ENCODE measurements at places on chromosomes 1 and 21.

- DNase-seq: no peak
These were observed 10.2 kb upstream of the CAMK2N1 start for GRCh38 chr1:20496241-20496661.

GRCh38 chr1:25724966-25725365 lies 75.0 kb upstream of the SELENON start:
- no peak for DNase-seq

GRCh38 chr1:110897681-110898080 lies 24.7 kb downstream of the CD53 start:
- no peak for DNase-seq

- no peak for DNase-seq
These were observed 6.9 kb upstream of the RABGAP1L start for GRCh38 chr1:174152427-174152826.

DNA sequence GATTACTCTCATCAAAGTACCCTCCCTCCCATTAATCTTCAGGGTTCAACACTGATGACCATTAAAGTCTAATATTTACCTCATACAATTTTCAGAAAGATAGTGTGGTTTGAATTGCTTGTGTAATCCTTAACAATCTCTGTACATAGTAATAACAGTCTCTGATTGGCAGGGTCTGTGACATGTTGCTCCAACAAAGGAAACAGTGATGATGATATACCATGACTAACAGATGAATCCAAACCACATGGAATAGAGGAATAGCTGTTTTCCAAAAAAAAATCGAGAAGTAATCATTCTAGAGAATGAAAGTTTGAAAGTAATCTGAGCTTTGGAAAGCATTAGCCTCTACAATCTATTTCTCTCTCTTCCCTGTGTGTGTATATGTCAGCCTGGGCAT lies 610.1 kb upstream of the NEGR1 start:
- no peak for DNase-seq

DNA sequence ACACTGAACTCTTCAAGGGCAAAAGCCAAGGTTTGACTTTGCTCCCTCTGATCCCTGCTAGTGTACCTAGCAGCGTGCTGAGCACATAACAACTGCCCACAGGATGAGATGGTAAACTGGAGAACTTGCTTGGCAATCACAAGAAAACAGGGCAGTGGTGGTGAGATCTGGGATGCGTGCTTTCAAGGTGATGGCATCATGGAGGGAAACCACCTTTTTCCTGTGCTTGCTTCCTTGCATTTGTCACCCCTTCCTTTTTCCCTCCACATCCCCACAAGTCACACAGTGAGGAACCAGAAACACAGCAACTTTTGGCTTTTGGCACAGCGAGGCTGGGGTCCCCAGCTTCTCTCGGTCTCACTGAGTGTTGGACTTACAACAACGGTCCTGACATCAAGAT lies 31.4 kb upstream of the BECN2 start:
- DNase-seq: no peak

- DNase-seq: no peak
These were observed 18.4 kb upstream of the GNL2 start for GRCh38 chr1:37614105-37614504.

GRCh38 chr1:43381612-43382011 lies 8.0 kb downstream of the MED8 start:
- no peak for DNase-seq

DNA sequence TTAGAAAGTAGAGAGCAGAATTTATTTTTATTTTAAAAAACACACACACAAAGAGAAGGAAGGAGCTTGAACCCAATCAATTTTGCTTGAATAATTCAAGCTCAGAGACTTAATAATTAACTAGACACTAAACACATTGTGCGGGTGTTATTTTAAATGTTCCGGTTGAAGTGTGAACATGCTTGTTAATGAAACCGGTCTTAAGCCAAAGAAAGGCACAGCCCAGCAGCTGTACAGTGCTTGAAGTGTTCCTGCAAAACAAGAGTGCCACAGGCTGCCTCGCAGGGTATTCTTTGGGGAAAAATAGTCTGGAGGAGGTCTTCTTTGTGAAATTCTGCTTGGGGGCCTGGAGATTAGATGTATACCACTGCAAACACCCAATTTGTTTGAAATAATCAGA lies 2.2 kb upstream of the CDC42BPA start:
- DNase-seq: no peak

GRCh38 chr1:172647110-172647564 lies 11.8 kb upstream of the FASLG start:
- DNase-seq: no peak

DNA sequence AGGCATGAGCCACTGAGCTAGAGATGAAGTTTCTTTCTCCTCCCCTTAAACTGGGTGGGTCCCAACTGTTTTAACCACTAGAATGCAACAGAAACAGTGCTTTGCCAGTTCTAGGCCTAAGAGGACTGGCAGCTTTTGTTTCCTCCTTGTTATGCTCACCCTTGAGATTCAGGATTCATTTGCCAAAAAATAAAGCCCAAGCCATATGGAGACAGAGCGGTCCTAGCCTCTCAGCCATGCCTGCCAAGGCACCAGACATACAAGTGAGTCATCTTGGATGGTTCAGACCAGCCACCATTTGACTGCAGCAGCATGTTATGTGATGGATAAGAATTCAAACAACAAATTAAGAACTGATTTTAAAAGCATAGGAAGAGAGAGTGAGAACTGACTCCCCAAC lies 38.1 kb upstream of the STUM start:
- DNase-seq: no peak

GRCh38 chr1:245837718-245838117 lies 669.4 kb downstream of the SMYD3 start:
- no peak for DNase-seq

DNA sequence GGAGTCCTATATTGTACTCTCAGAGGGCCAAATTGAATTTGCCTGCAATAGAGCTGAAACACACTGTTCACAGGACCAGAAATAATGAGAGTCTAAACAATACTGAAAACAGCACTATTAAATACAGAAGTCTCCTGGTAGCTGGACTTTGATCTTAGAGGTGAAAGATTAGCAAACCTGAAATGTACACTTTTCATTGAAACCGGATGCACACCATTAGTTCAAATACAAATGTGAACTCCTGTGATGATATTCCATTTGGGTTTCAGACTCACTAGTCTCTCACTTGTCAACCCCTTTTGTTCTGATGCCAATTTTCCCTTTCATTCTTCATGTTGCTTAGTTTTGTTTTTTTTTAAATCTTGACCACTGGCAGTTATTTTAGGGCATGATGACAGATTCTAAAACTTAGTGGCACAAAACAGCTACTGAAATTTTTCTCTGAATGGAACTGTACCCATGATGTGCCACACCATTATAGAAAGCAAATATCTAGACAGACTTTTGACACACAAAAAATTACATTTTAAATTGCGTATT lies 5.9 kb upstream of the TNFSF4 start:
- no peak for DNase-seq

DNA sequence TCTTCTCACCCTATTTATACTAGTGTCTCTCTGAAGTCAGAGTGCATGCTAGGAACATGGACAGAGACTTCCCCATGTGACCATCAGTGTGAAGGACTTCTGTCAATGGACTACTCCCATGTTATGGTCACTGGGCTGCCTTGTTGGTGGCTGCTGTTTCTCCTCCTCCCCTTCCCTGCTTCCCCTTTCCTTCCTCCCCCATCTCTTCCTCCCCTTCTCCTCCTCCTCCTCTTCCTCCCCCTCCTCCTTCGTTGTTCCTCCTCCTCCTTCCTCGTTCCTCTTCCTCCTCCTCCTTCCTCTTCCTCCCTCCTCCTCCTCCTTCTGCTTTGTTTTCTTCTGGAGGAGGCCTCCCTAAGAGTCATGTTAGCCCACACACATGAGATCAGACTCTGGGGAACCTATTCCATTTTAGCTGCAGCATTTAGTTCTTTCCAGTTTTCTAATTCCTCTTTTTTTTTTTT lies 35.8 kb downstream of the IER5 start:
- no peak for DNase-seq

DNA sequence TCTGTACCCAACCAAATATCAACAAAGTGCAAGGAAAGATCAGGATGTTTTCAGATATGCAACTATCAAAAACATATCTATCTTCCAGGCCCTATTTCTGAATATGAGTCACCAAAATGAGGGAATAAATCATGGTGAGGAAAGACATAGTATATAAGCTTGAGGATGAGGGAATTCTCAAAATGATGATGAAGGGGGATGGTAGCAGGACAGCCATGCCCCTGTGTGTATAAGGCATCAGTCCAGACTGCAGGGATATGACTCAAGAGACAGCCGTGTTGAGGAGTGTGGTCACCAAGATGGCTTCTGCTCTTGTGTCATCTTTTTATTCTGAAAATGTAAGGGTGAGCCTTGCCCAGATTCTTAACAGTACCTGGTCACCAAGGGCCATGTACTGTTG lies 4.4 kb upstream of the WDR64 start:
- DNase-seq: no peak

- no peak for DNase-seq
These were observed 50.6 kb downstream of the CHML start for GRCh38 chr1:241589521-241589920.

DNA sequence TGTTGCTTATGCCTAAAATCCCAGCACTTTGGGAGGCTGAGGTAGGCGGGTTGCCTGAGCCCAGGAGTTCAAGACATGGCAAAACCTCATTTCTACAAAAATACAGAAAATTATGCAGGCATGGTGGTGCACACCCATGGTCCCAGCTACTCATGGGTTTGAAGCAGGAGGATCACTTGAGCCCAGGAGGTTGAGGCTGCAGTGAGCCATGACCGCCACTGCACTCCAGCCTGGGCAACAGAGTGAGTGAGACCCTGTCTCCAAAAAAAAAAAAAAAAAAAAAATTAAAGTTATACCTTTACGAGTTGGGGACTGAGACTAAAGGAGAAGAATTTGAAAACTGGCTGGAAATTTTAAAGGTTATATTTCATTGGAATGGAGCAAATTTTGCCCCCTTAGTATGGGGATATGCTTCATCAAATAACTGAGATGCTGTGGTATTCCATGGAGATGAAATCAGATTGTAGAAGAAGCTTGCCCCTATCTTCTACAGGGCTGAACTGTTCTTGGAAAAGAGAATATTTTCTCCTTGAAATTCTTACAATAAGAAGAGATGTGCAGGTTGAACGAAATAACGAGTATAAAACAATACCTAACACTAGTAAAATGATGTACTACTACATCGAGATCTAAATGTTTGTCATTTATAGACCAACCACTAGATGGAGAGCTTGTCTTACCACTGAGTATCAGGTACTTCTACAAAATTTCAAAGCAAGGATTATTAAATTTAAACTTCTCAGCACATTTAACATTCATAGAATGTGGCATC lies 34.9 kb upstream of the SCYL3 start:
- peak; percentile 61 for DNase-seq

- no peak for DNase-seq
These were observed 252.3 kb downstream of the BRINP2 start for GRCh38 chr1:177423090-177423489.

DNA sequence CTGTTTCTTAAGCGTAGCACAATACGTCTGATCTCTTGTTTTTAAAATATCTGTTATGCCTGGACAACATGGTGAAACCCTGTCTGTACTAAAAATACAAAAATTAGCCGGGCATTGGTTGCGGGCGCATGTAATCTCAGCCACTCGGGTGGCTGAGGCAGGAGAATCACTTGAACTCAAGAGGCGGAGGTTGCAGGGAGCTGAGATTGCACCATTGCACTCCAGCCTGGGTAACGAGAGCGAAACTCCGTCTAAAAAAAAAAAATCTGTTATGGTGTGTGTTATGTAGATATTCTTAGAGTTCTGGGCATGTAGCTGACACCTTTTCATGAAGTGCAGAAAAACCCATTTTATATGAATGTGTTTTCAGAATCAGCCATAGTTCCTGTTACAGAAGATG lies 38.2 kb downstream of the RABGAP1L start:
- DNase-seq: no peak

GRCh38 chr21:32519945-32520874 lies 65.1 kb downstream of the TCP10L start:
- DNase-seq: no peak

GRCh38 chr1:9294910-9295636 lies 2.4 kb downstream of the SPSB1 start:
- no peak for DNase-seq

DNA sequence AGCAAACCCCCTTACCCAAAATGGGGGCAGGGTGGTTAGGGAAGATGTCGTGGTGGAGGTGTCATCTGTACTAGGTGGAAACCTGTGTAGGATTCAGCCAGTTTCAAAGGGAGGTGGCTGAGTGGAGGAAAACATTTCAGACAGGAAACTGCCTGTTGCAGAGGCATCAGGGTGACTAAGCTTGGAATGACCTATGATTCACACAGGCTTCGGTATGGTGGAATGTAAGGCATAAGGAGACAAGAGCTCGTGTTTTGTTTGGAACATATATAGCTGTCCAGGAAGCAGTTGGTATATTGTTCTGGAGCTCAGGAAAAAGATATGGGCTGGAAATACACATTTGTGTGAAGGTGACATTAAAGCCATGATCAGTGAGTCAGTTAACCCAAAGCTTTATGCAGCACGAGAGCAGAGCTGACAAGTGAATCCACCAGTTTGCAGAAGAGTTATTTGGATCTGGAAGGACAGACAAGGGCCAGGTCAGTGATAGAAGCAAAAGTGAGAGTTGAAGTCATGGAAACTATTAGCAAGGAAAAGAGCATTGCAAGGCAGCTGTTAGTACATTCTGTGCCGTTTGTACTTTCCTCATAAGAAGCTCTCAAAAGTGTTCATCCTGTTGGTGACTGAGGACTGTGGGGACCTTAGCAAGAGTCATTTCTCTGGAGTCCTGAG lies 12.2 kb downstream of the UTP25 start:
- no peak for DNase-seq

Data from SJCRH30 (cell line).